ENCODE measurements at places on chromosomes 4 and X.

DNA sequence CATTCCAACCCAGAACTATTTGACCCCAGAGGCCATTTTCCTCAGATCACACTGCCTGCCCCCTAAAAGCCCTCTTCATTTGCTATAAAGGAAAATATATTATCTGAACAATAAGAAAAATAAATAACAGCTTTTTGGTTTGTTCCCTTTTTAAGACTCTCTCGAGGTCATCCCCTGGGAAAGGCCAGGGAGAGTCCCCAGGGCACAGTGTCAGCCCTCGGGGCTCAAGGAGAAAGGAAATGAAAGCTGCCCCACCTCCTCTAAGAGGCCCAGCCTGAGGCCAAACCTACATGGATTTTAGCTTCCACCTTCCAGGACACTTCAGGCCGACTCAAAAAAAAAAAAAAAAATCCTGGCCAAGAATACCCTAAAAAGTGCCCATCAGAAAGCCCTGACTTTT, 97.6 kb downstream of the SH3KBP1 start:
- no peak for DNase-seq

DNA sequence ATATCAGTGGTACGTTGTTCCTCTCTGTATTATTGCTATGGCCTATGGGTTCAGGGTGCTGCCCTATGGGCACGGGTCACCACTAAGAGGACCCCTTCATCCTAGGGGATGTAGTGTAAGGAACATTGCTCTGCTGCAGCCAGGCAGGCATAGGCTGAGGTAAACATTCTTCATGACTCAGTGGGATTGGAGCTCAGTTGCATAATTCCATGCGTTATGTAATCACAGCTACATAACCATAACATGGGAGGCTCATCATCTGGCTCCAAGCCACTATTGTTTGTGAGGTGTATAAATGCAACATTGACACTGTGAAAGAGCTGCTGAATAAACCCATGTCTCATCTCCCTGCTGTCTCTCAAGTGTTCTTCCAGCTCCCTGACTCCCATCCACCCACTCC, 375.2 kb downstream of the MAGEE1 start:
- DNase-seq, result no peak

DNA sequence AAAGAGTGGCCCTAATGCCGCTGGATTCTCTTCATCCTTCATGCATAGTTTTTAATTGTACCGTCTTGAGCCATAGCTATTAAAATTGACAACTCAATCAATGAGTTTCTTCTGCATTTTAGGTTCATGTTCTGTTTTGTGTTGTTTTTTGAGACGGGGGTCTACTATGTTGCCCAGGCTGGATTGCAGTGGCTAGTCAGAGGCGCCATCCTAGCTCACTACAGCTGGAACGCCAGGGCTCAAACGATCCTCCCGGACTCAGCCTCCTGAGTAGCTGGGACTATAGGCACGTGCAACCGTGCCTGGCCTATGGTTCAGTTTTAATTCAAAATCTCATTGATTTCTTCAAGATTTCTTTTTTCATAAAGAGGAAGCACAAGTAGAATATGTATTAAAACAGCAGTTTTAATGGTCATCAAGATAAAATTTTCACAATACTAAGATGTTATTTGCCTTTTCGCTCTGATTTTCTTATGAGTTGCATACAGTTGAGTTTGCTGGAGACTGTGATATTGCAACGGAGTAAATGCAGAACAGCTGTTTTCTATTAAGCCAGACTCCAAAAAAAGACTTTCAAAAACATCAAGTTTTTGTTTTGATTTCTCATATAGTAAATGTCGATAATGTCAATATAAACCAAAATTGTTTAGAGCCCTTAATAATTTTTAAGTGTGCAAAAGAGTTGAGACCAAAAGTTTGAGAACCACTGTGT, 1.1 kb upstream of the STX18 start:
- no peak for DNase-seq

GRCh38 chr4:152586668-152587067, 50.8 kb upstream of the FBXW7 start:
- no peak for DNase-seq

DNA sequence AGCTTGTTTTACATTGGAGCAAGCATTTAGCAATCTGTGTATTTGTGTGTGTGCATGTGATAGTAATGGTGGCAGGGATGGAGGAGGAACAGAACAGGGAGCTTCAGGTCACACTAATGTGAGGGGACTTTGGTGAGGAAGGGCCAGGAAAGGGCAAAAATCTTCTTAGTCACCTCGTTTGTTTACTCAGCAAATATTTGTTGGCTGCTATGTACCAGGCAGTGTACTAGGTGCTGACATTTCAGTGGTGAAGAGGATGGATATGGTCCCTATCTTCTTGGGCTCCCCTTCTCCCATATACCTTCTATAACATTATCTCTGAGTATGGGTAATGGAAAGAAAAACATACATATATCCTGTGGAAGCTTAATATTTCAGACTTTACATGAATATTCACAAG, 48.5 kb upstream of the HDAC8 start:
- DNase-seq, result no peak

DNA sequence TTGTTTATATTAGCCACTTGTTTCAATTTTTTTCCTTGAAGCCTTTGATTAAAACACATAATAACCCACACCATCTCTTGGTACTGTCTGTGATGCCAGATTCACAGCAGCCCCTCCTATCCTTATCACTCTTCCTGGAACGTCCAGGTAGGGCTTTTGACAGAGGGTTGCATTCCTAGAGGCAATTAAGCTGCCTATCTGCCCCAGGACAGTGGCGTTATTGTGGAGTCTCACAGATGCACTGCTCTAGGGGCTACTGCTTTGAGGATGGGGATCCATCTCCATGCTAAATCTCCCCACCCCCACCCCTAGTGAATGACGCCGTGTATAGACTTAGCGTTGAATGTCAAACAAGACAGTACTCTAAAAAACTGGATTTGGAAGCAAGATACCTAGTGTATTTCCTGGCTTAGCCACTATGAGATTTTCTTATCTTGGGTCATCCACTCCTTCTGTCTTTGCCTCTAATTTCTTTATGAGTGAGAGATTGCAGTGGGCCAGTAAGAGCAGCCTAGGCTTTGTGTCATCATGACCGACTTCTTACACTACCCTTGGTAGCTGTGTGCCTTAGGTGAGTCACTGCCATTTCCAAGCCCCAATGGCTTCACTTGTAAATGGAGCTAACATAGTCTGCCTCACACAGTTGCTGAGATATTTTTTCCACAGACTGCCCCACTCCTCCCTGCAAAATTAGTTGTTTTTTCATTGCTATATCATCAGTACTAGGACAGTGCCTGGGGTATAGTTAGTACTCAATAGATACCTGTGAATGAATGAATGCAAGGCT, 90.9 kb downstream of the EGF start:
- DNase-seq, result no peak

GRCh38 chr4:145177906-145178538, 2.4 kb downstream of the OTUD4 start:
- no peak for DNase-seq

GRCh38 chrX:12999422-12999821, 24.5 kb downstream of the TMSB4X start:
- DNase-seq, result peak; percentile 46

- no peak for DNase-seq
These were observed 35.4 kb downstream of the DCHS2 start for GRCh38 chr4:154456240-154456639.

- DNase-seq, result no peak
These were observed 42.3 kb upstream of the ANK2 start for GRCh38 chr4:113007151-113007550.

DNA sequence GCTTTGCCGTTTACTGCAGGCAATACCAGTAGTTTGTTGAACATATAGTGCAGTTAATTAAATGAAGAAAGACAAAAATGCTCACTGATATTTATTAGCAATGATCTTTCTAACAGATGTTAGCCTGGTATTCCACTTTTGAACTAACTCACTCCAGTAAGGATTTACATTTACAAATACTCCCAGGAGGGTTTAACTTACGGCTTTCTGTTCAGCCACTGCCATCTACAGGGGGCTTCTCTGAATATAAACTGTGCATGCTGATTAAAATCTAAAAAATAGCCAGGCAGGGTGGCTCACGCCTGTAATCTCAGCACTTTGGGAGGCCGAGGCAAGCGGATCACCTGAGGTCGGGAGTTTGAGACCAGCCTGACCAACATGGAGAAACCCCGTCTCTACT, 2.2 kb upstream of the SRD5A3 start:
- no peak for DNase-seq

All from T-helper 2 cell (primary cell).